Ovary (tissue), 10 donors: ENCODE measurements at places on chromosomes 12 and 14. TPM values are rescaled to one million over a fixed set of nuclear protein-coding genes. Genes with fewer than 3 reads are reported as not detected.

DNA sequence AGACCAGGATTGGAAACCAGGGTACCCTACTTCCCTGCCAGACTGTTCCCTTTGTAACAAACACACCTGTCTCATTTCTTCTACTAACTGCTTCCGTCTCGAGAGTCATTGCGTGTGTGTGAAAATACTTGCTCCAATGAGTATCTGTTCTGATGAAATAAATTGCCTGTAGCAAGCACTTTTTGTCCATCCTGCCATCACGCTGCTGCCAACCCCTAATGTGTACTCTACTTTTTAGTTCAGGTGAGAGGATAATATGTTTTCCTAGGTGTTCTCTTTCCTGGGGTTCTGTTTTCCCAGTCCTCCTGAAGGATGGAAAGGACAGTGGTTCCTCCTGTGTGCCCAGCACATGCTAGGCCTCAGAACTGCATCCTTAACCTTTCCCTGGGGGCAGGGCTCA lies 1.0 kb downstream of the TUNAR start:
- no peak for DNase-seq

Gene NUMB
- 67.6 TPM for total RNA-seq

GRCh38 chr12:10151621-10152020 lies 20.3 kb downstream of the OLR1 start:
- no peak for DNase-seq

DNA sequence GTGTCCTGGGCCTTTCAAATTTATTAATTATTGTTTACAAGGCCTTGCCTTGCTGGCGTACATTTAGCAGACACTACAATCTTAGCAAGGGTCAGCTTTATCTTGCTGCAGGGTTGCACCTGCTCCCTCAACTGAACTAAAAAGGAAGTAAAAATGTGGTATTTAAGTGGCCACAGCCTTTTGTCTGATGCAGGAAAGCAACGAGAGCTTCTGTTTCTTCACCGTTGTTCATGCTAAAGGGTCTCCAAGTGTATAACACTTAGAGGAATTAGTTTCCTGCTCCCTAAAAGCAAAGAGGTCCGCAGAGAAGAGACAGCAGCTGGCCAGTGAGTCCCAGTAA lies 62.8 kb upstream of the EGLN3 start:
- no peak for DNase-seq

- DNase-seq, result no peak
Measured at GRCh38 chr14:20781803-20782202, 735 bp downstream of the RNASE6 start.

DNA sequence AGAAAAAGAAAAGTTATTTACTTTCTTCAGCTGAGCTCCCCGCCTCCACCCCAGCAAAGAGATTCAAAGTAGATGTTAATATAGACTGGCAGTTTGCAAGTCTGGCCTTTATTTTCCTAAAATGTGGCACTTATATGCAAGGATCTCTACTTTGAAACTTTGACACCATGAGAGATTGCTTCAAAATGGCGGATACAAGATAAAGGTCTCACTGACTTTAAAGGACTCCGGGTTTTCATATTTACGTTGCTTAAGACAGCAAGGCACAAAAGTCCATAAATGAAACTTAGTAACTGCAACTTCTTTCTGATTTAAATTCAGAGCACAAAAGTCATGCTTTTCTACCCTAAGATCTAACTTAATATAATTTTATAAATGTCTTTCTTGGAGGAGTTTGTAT lies 3.5 kb downstream of the OTX2 start:
- DNase-seq, result no peak

Gene OR6C2
- not detected for total RNA-seq

Gene USP44
- 1.8 TPM for total RNA-seq

GRCh38 chr12:80941916-80942315 lies 4.2 kb upstream of the LIN7A start:
- no peak for DNase-seq

Gene MUCL1
- total RNA-seq, result 0.75 TPM

DNA sequence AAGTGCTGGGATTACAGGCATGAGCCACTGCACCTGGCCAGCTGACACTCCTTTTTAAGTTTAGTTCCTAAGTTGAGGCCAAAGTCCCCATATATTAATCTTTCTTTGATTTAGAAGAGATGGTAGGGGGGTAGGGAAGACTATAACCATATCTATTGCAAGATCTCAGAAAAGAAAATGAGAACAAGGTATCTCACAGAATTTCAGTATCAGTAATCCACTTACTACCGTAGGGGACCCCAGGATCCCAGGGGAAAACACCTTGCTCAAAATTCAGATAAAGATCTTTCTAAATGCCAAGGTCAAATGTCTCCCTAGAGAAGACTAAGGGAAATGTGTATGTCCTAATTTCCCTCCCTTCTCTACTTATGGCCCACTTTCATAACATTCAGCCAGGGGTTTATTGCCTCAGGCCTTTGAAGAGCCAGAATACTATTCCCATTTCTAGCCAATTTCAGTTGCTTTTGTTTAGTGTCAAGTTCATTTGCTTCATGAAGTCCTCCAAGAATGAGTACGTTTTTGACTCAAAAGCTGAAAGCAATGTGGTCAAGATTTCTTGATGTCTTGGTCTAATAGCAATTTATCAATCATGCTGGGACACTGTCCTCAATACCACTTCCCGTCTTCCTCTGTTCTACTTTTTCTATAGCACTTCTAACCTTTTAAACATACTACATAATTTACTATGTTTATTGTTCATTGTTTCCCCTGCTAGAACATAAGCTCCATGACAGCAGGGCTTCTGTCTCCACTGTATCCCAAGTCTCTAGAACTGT lies 86.3 kb downstream of the DCAF5 start:
- DNase-seq, result no peak

DNA sequence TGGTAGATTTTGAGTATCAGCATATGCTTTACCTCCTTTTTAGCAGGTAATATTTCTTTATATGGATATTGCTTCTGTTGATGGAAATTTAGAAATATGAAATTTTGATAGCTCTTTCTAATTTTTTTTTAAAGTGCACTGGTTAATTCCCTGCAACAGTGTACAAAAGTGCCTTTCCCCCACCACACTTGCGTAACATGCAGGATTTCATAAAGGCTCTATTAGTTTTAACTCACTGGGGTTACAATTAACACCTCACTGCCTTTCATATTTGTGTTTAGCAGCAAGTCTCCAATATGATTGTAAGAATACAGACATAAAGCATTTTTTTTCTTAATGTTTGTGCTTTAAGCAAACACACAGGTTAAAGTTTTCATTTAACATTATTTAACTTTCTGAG lies 25.6 kb downstream of the MNAT1 start:
- DNase-seq, result no peak

DNA sequence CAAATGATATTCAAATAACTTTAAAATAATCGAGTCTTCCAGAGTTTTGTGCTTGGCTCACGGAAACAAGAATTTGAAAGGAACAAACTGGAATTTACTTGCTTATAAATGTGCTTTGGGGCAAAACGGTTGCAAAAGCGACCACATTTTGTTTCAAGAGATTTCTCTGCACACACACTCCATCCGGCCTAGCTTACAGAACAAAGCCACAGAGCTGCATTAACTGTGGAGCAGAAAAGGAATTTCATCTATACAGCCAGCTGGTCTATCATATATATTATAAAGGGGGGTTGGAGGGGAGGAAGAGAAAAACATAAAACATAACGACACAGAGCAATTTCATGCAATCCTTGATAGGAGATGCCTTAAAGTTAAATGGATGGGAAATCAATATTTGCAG lies 153.0 kb downstream of the MYRFL start:
- no peak for DNase-seq

GRCh38 chr12:50404307-50404706 lies 3.6 kb downstream of the LARP4 start:
- no peak for DNase-seq

- DNase-seq, result no peak
Measured at GRCh38 chr14:70947739-70948138, 40.5 kb downstream of the PCNX1 start.

GRCh38 chr14:60933920-60934655 lies 46.8 kb downstream of the TRMT5 start:
- no peak for DNase-seq

- DNase-seq, result no peak
Measured at GRCh38 chr14:55773984-55774545, 194.1 kb downstream of the KTN1 start.
